Stimulated activated CD4-positive, alpha-beta T cell treated with anti-CD3 and anti-CD28 coated beads, Interleukin-15, amount 100 ng/mL, for 48 hours (primary cell): ENCODE measurements at places on chromosomes 1 and 21.

- no peak for DNase-seq
These were observed 5.9 kb downstream of the FCGR2A start for GRCh38 chr1:161511018-161511755.

- no peak for DNase-seq
These were observed 161.0 kb upstream of the HP1BP3 start for GRCh38 chr1:20948101-20948500.

GRCh38 chr1:245677461-245678240 lies 522.9 kb downstream of the KIF26B start:
- DNase-seq = no peak

- DNase-seq = no peak
These were observed 39.3 kb downstream of the BRINP2 start for GRCh38 chr1:177210071-177210470.

- DNase-seq = no peak
These were observed 672.8 kb downstream of the LMO4 start for GRCh38 chr1:88001460-88001859.

- peak; percentile 60 for DNase-seq
These were observed 15.9 kb downstream of the TMEM63A start for GRCh38 chr1:225866061-225866837.

DNA sequence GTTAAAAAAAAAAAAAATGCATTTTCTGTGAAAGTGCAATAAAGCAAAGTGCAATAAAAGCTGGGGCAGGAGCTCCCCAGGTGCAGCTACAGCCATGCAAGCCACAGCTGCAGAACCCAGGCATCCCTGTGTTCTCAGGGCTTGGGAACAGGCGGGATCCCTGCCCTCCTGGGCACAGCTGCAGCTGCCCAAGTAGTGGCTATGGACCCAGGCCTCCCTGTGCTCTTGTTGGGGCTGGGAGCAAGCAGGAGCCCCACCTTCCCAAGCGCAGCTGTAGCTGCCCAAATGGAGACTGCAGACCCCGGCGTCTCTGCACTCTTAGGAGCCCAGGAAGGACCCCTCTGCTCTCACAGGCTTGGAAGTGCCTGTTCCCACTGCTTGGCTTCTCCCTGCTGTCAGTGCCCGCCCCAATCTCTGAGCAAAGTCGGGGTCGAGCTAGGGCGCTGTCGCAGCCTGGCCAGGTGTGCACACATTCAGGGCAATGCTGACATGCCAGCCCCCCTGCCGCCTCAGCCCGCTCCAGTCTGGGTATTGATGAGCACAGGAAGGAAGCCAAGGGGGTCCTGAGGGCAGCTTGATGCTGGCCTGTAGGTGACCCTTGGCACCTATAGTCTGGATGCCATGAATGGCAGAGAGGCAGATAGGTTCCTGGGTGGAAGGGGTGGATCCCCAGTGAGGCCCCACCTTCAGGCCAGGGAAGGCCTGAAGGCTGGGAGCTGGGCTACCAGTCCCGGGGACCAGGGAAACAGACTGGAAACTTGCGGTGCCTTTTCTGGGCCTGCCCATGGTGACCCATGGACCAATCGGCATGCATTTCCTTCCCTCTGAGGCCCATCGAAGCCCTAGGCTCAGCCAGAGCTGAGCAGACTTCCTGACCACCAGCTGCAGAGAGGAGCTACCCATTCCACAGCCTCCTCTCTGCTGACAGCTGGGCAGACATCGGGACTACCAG lies 58.6 kb downstream of the RRAGC start:
- no peak for DNase-seq

- no peak for DNase-seq
These were observed 35.5 kb downstream of the SDCCAG8 start for GRCh38 chr1:243291292-243291691.

DNA sequence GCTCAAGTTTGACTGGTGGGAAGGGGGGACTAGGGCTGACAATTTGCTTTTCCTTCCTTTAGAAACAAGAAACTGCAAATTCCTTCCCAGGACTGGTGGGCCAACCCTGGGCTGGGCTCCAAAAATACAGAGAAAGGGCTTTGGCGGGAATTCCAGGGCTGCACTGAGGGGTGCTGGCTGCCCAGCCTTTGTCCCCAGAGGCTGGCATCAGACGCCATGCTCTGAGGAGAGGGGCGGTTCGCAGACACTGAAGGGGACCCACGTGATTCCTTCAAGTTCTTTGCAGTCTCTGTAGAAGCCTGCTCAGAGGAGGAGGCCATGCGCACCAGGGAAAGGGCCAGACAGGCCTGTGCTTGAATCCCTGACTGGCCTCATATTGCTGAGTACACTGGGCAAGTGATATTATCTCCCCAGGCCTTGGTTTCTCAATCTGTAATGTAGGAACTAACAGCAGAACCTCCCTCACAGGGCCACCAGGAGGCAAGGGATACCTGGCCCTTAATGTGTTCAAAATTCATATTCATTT lies 119.5 kb downstream of the EPHB2 start:
- DNase-seq = no peak

DNA sequence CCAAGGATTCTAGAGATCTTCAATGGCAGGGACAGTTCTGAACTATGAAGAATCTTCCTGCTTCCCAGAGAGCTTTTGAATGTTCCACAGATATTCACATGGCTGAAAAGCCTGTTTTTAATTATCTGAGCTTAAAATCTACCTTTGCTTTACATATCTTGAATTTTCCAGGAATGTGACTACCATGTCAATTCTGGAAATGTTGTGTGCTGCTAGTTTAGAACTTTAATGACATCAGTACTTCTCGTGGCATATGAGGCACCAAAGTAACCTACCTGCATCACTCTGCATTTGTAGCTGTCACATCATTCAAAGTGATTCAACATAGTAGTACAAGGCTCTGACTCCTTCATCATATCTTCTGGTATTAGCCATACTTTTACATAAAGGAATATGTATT lies 122.7 kb upstream of the NFIA start:
- no peak for DNase-seq

DNA sequence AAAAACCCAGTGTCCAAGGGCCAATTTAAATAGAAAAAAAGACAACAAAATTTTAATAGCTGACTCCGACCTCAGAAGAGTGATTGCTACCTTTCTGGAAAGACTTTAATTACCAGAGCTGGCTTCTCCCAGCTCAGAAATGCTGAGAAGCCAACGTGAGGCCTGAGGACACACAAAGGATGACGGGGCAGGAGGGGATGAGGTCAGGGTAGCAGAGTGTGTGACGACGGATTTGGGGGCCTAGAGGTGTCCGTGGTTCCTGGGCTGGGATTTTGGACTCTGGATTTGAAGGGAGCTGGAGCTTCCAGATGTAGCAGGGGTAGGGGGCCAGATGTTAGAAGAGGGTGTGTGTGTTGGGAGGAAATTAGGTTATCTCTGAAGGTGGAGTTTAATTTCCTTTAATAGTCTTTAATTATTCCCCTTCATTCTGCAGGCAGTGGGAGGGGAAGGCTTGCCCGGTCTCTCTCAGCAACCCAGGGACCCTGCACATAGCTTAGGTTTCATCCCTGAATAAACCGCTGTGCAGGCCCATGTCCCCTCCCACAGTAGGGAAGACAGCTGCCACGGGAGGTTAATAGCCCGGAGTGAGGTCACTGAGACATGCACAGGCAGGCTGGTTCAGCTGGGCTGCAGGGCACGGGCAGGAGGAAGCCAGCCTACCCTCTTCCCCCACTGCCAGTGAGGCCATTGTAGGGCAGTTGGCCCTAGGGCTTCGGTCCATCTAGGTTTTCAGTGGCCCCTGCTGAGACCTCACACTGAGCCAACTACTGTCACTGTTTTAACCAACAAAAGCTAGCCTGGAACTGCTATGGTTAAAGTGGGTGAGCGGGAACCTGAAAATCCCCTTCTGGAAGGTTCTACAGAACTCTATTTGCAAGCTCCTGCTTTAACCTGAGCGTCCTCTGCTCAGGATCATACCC lies 3.8 kb upstream of the PADI3 start:
- DNase-seq = no peak

- DNase-seq = no peak
These were observed 116.2 kb downstream of the CENPF start for GRCh38 chr1:214719207-214719606.

- DNase-seq = no peak
These were observed 9.8 kb downstream of the BARHL2 start for GRCh38 chr1:90707363-90707710.

DNA sequence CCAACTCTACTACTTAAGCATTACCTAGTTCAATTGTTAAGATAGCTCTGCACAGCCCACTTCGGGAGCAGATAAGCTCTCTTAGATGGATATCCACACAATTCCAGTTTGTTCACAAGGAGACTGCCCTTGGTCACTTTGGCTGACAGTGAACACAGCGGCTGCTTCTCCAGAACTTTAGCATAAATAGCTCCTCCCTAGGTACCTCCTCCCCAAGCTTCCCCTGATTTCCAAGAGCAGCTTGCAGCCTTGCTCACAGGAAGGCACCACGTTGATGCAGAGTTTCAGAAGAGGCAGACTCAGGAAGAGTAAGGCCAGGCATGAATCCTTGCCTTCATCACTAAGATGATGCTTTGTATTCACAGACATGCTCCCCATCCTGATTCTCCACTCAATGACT lies 24.7 kb downstream of the TFF3 start:
- no peak for DNase-seq

DNA sequence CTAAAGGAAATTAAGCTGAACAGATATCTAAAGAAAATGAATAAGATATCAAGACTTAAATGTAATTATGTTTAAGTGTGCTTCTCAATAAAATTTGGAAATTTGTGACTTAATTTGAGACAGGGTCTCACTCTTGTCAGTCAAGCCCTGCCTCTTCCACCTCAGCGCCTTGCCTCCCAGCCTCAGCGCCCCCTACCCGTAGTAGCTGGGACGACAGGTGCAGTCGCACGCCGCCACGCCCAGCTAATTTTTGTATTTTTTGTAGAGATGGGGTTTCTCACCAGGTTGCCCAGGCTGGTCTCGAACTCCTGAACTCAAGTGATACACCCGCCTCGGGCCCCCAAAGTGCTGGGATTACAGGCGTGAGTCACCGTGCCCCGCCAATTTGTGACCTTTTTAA lies 117.0 kb downstream of the CLEC20A start:
- no peak for DNase-seq

GRCh38 chr1:186231861-186232436 lies 143.1 kb downstream of the TPR start:
- no peak for DNase-seq

GRCh38 chr1:233005703-233006102 lies 55.3 kb downstream of the NTPCR start:
- no peak for DNase-seq
